ENCODE measurements at places on chromosomes 2 and 18.
A peak's percentile ranks its signal among the peaks of the same experiment; 100 is the strongest.

DNA sequence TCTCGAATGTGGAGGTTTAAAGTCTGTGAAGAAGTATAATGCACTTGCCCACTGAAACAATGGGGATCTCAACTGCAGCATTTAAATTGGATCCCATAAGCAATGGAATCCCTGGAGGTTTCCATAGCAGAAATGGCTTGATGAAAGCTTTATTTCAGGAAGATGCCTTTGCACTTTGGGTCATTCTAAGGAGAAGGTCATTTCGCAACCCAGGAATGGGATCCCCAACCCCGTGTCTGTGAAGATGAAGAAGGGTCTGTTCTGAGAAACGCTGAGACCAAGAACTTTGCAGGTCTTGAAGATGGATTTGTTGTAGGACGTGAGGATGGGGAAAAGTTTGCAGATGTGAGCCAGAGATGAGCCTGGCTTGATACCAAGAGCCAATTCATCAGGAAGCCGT, 1.8 kb upstream of the KCNG3 start:
- DNase-seq = no peak

GRCh38 chr2:198660501-198660900, 797.2 kb downstream of the SATB2 start:
- no peak for DNase-seq

DNA sequence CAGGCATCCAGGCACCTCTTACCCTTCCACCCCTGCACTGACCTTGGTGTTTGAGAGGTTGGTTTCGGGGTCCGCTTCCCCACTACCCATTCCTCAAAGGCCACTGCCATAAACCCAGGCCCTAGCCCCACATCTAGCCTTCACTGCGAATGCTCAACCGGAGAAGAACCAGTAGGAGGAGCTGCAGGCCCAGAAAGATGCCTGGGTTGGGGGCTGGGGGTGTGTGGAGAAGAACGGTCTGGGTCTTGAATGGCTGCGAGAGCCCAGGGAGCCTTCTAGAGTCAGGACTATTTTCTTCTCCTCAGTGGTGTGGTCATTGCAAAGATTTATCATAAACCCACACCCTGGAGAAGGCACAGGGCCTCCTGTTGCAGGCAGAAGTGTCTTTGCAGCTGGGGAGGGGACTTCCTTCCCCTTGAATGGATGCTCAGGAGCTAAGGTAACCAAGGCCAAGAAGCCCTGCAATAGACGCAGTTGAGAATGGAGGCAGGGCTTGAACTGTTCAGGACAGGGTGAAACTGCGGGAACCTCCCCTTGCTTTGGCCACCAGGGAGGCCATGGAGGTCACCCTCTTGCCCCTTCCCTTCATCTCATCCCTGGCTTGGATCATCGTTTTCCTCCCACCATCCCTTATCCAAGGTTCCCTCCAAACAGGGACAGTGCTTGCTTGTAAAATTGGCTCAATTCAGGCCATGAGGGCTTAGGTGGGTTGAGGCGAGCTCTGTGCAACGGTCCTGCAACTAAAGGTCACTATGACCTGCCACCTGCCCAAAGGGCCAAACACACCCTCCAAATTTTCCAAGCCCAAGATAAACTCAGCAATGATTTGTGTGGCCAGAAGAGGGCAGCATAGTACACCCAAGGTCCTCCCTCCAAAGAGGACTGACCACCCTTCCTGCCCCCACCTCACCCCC, 20.9 kb downstream of the THNSL2 start:
- peak; percentile 65 for DNase-seq

DNA sequence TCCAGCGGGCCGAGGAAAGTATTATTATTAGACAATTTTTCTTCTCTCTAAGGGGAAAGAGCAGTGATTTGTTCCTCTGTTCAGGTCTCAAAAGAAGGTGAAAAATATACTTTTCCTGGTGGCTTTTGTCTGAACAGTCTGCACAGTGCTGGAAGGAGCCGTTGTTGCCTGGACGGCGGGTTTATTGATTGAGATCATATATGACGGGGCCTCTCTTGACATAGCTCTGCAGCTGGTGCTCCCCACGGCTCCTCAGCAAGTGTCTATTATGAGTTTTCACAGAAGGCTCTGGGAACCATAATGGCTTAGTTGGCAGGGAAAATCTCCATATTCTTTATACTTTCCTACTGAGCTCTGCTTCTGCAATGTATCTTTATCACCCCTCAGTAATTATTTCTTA, 42.9 kb downstream of the FSHR start:
- no peak for DNase-seq

GRCh38 chr2:46796843-46797625, 118.6 kb downstream of the MCFD2 start:
- no peak for DNase-seq

DNA sequence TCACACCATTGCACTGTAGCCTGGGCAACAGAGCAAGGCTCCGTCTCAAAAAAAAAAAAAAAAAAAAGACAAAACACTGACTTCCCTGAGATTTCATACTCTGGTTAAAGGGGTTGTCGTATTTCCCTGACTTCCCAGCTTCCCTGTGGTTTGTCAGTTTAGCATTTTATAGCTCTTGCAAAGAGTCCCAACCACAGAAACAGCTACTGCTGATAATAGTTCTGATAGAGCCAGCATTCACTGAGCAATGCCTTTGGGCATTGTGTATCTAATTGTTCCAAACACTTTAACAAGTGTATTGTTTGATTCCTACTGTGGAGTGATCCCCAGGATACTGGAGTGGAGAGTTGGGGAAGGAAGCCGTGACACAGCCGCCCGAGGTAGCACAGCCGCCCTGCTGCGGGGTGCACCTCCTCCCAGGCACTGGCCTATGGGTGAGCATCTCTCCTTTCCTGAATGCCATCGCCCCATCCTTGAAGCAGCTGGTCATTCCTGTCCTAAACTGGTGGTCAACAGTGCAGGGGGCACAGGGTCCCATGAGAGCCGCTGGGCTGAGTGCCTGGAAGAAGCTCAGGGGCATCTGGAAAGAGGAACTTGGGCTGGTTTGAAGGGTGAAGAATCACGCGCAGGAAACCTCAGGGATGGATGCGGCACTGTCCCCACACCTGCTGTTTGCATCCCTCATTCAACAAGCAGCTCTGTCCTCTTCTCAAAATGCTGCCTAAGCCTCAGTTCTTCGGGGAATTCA, 81.0 kb upstream of the TMEM18 start:
- no peak for DNase-seq

GRCh38 chr2:230684270-230685168, 28.1 kb upstream of the CAB39 start:
- no peak for DNase-seq

DNA sequence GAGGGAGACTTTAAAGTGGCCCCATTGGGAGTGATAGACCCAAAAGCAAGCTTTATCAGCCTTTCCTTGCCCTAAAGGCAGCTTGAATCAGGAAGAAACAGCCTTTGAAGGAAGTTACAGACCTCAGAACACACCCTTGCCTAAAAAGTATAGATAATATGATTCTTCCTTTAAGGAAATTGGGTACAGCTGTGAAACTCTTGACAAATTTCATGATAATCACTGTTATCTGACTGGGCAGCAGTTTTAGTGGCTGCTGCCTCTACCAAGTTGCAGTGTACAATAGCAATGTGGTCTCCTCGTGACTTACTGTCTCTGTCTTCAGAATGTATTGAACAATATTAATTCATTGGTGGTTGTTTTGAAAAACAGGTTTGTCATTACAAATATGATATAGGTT, 16.7 kb downstream of the HOXD1 start:
- DNase-seq = no peak

- no peak for DNase-seq
Measured at GRCh38 chr2:239019183-239019581, 171.3 kb downstream of the TWIST2 start.

GRCh38 chr2:177545143-177545542, 152.6 kb downstream of the AGPS start:
- DNase-seq = no peak

DNA sequence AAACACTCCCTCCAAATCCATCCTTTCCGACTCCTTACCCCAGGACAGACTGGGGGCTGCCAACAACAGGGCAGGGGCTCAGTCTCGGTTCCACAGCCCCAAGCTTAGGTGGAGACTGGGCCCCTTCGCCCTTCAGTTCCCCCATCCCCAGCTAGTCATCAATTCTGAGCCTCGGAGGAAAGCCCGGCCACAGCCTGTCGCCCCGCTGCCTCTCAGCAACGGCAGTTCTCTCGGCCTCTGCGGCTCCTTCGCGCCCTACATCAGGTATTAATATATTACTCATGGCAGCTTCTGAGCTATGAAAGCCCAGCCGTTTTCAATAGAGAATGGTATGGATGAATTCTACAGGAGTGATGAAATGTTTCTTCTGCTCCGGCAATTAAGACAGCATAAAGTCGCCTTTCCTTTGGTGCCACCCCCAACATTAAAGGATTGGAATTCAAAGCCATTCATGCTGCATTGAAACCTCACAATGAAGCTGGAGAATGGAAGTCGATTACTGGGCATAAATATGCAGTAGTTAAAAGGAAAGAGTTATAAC, 2.8 kb downstream of the HDAC4 start:
- no peak for DNase-seq

DNA sequence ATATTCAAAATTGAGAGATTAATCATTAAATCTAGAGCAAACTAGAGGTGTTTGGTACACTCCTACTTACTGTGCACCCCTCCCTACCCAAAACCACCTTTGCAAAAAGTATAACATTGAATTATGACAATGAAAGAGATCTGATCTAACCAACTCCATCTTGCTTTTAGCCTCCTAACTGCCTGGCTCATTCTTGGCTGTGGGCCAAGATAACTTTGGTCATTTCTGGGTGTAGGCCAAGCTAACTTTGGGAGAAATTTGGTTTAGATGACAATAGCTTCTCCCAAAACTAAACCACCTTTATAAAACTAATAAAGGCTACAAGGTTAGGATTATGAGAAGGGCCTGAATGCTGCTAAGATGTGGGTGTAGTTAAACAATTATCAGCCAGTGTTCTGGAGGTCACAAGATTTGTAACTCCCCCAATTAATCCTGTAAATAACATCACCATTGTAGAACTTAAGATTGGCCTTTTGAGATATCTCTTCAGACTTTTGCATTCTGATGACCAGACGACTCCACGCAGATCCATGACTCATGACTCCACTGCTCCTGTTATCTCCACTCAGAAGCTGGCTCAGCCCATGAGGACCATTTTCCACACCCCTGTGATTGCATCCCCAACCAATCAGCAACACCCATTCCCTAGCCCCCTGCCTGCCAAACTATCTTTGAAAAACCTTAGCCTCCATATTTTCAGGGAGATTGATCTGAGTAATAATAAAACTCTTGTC, 160.2 kb downstream of the FBXO15 start:
- DNase-seq = no peak

DNA sequence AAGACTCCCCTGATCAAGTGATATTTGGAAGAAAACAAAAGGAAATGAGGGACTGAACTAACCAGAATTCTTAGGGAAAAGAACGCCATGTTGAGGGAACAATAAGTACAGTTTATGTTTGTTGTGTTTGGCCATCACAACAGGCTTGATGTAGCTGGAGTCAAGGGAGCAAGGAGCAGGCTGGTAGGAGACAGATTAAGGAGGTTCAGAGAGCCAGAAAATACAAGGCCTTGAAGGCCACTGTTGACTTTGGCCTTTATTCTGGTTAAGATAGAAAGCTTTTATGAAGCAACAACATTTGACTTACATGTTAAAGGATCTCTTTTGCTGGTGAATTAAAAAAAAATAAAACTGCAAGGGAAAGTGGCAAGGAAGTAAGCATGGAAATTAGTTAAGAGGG, 754.1 kb upstream of the SLC8A1 start:
- DNase-seq = no peak

- DNase-seq = no peak
Measured at GRCh38 chr2:96801005-96801785, 14.9 kb upstream of the CNNM3 start.

GRCh38 chr2:19746611-19747309, 155.0 kb downstream of the TTC32 start:
- DNase-seq = no peak

GRCh38 chr2:215967590-215968378, 45.6 kb downstream of the MREG start:
- DNase-seq = no peak

GRCh38 chr18:1708006-1708405, 803.3 kb downstream of the ADCYAP1 start:
- no peak for DNase-seq

DNA sequence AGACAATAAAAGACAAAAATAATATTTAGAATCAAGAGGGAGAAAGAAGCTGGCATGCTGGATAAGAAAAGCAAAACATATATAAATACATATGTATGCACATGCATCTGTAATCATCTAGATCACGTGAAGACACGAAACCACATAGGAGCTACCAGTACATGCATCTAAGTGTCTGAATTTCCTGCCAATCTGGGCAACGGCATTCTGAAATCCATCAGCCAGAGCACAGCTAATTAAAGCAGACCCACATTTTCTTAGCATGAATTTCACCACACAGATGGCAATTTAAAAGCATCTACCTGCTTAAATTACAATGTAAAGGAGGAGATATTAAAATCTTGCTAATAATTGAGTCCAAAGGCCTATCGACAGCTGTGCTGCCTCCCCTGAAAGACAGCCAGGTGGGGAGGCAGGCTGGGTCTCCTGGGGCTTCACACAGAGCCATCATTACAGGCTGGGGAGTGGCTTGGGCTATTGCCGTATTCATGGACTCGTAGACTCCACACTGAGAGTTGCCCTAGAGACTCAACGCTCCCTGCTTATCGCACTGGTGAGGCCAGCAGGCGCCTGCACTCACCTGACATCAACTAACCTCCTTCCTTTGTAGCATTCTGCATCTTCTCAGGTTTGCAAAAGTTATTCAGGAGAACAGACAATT, 272.5 kb upstream of the PXDN start:
- no peak for DNase-seq

DNA sequence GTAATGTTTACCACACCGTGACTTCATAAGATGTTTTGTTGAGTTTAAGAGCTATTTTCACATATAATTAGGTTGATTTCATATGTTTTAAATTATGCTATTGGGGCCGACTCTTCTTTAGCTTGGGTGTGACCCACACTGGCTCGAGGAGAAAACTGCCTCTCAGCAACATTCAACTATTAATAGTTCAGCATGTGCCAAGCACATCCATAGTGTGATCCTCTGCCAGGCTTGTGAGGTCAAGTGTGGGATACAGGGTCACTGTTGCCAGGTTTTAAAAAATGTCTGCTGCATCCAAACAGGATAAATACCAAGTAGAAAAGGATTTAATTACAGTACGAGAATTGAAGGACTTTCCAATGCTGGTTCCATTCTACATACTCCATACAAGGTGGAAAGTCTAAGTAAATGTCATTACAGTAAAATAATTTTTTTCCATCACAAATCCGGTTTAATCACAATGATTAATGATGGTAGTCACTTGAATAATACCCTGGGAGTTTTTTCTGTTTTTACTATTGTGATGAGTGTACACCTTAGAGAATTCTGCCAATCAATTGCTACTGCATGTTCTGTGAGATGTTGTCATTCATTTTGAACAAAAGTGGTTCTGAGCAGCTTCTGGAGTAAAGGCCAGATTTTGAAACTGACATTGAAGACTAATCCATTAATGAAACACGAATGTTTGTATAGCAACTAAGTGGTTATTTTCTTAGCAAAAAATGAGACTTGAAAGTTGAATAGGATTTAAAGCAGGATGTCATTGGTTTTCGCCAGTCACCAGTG, 84.5 kb downstream of the ABI2 start:
- DNase-seq = no peak

All from NCI-H1930 (cell line).